MG63 (cell line): ENCODE measurements at places on chromosomes 2 and 18. TPM values are rescaled to one million over a fixed set of nuclear protein-coding genes. Genes with fewer than 3 reads are reported as not detected.
A peak's percentile ranks its signal among the peaks of the same experiment; 100 is the strongest.

- DNase-seq, result no peak
Measured at GRCh38 chr2:196086517-196087368, 18.1 kb upstream of the DNAH7 start.

DNA sequence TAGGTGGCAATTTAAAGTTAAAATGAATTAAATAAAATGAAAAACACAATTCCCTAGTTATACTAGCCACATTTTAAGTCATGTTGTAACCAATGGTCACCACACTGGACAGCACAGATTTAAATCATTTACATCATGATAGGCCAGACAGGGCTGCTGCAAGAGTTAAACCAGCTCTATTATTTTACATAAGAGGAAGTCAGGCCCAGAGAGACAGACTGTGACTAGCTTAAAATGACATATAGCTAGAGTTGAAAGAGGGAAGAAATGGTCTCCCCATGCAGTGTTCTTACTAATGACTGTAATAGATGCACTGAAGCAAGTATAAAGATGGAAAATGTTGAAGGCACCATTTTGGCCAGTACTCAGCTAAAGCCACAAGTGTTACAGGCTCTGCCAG is 69.6 kb downstream of the SLC66A3 start:
- no peak for DNase-seq

DNA sequence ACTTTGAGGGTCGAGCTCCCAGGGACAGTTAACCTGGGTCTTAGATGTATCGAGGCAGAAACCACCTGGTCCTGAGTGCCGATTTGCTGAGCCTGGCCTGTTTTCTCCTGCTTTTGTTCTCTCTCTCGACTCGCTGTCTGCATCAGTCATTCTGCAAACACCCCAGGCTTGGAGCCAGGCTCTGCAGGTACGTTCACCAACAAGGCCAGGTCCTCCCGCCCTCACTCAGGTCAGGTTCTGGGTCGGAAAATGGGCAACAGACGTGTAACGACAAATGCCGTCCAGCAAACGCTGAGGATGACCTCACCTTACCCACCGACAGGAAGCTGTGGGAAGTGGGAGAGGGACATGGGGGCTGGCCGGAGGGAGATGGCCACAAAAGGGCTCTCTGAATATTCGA is 57.7 kb upstream of the PXDN start:
- no peak for DNase-seq

DNA sequence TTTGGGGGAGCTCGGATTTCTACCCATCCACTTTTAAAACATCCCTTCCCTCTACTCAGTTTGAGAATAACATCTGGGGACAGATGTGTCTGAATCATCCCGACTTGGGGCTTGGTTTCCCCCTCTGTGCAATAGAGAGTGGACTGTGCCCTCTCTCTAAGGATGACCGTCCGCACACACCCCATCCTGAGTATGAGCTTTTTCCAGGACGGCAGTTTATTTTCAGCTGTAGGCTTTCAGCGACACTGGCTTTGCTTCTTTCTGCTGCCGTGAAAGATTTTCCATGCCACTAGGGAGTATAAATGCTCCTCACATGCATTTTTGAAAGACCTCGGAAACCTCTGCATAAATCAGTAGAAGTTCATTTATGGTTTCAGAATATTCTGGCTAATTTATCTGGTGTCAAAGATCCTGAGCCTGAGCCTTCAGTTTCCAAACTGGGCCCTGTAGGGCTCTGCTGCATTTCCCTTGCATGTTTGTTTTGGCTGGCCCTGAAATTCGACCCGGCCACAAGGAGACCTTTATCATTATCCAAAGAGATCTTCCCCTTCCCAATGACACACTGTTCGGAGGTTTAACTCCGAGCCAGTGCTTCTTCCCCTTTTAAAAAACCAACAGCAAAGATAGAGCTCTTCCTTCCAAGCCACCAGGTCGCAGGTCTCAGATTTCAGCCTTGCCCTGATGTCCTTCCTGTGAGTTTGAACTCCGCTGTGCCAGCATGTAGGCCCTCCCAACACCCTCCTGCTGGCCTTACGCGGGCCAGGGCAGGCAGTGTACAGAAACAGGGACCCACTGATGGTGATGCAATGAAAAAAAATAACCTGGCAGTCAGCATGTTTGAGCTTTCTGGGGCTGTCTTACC is 53.3 kb downstream of the FECH start:
- DNase-seq, result no peak

- no peak for DNase-seq
Measured at GRCh38 chr2:190572246-190572645, 37.7 kb upstream of the NEMP2 start.

GRCh38 chr2:1775511-1776035 is 31.3 kb upstream of the PXDN start:
- DNase-seq, result no peak

DNA sequence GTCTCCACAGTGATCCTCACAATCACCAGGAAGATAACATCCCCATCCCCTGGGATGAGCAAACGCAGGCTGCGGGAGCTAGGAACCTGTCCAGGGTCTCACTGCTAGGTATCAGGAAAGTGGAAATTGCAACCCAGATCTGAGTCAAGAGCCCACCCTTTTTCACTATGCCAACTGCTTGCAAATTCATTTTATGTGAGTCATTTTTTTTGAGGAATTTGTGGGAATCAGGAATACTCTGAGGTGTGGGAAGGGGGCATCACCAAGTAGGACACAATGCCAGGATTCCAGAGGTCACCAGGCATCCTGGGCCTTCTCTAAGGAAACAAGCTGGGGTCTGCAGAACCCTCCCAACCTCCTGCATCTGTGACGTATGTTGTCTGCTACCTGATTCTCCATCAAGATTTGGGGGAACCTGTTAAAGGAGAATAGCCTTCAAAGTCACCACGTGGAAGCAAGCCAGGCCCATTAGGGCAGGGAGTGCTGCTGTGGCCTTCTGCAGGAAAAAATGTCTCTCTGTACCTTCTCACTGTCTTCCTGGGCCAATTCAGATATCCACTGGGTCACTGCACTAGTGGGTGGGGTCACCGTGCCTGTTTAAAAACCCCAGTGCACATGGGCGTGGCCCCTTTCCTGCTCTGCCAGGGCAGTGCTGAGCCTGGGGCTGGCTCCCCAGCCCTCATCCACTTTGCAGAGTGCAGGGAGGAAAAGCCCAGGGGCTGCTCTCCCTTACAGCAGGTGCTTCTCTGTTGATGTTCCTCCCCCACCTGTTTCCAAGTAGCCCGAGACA is 50.2 kb downstream of the MCFD2 start:
- DNase-seq, result no peak

MBP gene
- not detected in 2 replicates for total RNA-seq

DNA sequence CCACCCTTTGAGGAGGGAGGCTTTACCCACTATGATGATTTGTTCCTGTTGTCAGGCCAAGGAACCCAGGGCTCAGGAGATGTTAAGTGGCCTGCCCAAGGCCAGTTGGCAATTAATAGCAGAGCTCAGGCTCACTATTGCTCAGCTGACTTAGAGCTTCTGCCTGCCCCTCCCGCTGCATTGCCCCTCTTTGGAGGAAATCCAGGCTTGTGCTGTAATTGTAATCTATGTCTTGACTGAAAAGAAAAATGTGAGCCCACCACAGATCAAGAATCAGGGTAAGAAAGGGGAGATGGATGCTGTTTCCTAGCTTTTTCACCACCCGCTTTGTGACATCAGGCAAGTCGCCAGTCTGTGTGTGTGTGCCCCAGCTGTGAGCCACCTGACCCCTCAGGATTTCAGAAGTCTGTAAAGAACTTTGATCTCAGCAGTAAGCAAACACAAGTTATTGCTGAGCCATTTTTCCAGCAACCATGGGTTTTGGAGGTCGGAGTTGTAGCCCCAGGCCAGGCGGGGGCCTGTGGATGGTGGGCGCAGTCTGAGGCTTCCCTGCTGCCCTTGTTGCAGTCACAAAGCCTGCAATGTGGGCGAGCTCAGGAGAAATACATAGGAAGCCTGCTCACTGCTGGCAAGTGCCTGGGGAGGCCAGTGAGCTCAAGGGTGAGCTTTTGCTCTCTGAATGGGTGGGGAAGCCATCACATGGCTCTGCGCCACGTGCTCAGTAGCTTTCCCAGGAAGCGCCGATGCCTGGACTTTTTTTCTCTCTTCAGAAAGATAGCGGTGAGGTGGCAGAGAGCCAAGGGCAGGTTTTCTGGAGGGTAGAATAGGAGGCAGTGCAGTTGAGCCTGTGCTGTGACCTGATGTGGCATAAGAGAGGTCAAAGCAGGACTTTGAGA is 6.1 kb downstream of the CABLES1 start:
- DNase-seq, result peak; percentile 9

PAIP2B gene
- total RNA-seq, result 0.03 TPM in 1 of 2 replicates, not detected in the other

TSPYL6 gene
- not detected in 2 replicates for total RNA-seq

- no peak for DNase-seq
Measured at GRCh38 chr2:108620656-108621055, 86.4 kb downstream of the LIMS1 start.

- no peak for DNase-seq
Measured at GRCh38 chr2:195552581-195552980, 104.4 kb upstream of the SLC39A10 start.

POTEI gene
- 0.10 and 0.13 TPM in 2 replicates for total RNA-seq

GRCh38 chr2:164954186-164954585 is 1.1 kb downstream of the SLC38A11 start:
- DNase-seq, result no peak

FOXI3 gene
- not detected in 2 replicates for total RNA-seq

DNA sequence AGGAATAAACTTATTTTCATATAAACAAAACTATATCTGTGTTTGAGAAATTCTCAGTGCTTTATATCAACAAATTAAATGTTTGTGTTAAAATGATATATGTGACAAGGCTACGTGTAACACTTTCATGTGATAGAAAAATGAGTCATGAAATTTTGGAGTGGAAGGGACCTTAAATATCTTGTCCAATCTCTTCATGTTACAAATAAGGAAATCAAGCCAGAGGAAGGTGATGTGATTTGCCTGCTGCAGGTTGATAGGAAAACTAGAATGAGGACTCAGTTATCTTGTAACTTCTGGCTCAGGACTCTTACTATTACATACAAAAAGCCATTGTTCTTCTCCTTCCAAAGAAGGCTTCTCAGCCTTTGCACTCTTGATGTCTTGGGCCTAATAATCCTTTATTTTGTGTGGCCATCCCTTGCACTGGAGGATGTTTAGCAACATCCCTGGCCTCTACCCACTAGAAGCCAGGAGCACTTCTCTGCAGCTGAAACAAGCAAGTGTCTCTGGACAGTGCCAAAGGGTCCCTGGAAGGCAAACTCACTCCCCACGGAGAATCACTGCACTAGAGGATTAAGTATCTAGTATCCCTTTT is 43.0 kb upstream of the NARS1 start:
- no peak for DNase-seq

DNA sequence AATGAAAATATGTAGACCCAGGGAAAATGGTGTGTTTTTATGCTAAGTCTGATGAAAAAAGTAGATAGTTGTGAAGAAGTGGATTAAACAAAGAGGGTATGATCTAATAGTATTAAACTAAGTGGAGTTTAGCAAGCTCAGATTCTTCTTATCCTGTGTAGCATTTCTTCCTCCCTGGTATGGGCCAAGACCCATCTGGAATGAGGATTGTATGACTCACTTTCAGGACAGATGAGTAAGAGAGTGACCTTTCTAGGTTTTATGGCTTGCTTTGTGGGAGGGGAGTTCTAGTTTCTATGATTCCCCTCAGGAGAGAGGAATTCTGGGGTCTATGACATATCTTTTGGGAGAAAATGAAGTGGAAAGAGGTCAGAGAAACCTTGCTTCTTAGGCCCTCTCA is 550.1 kb downstream of the SPAG16 start:
- DNase-seq, result peak; percentile 22

DNA sequence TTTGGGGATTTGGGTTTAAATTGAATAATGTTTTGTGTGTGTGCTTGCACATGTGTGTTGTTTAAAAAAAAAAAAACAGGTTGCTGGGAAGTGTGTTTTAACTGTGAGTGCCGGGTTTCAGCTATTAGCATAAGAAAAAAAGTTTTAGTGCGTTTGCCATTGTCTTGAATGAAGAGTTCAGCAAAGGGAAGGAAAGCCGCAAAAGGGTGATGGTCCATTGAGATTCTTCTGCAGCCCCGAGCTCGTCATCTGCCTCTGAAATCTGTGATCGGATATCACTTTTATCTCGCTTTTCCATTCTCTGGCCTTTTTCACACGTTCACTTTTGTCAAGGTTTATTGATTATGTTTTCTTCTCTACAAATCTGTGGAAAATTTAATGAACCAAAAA is 4.7 kb downstream of the GLI2 start:
- DNase-seq, result no peak
